AG04449 (cell line): ENCODE measurements at places on chromosomes 12 and 14.

DNA sequence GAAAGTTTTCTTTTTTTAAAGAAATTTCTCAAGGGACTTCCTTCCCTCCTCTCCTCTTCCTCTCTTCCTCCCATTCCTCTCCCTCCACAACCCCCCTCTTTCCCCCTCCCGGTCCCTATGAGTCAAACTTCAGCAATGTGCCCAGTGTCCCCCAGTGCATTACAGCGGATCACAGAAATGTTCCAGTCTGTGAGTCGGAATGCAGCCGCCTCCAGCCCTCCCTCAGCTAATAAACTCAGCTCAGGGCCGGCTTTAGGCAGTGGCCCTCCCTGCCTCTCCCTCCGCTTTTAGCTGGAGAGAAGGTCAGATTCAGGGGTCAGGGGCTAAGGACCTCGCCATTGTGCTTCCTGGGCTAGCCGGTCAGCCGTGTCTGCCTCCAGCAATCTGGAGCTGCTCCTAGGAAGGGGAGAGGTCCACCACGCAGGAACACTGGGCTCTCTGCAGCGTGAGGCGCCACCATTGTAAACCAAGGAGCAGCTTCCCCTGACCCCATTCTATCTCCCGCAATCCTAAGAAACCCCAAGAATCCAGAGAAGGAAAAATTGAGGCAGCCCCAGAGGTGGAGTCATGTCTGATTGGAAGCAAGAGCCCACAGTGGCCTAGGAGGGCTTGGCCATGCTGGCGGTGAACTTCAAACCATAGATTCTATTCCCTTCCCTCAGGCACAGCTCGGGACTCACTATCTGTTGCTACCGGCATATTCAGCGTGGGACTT, 1.1 kb upstream of the HDAC7 start:
- peak; percentile 77 for DNase-seq

- no peak for DNase-seq
Measured at GRCh38 chr12:115710104-115710564, 567.4 kb downstream of the MED13L start.

DNA sequence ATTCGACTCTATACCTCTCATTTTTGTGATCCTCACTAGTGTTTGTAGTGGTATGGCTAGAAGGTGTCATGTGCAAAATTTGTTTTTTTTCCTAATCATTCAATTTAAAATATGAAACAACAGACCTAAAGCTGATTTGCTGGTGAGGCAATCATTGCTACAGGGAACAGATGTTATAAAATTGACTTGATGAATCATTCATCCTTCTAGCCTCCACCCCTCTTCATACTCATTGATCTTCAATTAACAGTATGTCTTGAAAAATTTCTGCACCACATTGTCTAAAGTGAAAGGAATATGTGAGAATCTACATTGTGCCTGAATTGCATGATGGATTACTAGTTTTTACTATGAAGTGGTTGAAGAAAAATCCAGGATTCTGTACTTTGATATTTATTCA, 349.0 kb upstream of the NAV3 start:
- no peak for DNase-seq

GRCh38 chr14:35557221-35557747, 23.3 kb downstream of the INSM2 start:
- DNase-seq: no peak

GRCh38 chr12:94070520-94070919, 77.9 kb upstream of the PLXNC1 start:
- DNase-seq: no peak
